ENCODE measurements at places on chromosomes 12 and 14.
A peak's percentile ranks its signal among the peaks of the same experiment; 100 is the strongest.

DNA sequence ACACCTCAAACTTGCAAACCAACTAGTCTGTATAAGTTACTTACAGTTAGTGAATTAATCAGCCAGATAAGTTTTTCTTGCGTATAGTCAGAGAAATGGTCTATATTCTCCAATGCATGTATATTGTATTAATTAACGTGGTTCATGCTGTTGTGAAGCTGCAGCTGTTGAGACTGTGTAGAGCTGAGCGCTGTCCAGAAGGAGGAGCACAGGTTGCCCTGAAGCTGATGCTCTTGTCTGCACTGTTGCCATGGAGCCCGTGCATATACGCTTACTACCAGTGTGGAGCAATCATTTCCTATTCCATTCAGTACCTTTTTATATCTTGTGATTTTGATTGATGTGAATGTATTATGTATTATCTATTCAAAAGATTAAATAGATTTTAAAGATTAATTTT, 74.3 kb upstream of the ARID2 start:
- peak; percentile 51 for DNase-seq

- DNase-seq, result no peak
Observed at GRCh38 chr12:118377021-118377883, 897 bp downstream of the SUDS3 start.

GRCh38 chr12:107513636-107514400, 171.8 kb upstream of the PWP1 start:
- no peak for DNase-seq

DNA sequence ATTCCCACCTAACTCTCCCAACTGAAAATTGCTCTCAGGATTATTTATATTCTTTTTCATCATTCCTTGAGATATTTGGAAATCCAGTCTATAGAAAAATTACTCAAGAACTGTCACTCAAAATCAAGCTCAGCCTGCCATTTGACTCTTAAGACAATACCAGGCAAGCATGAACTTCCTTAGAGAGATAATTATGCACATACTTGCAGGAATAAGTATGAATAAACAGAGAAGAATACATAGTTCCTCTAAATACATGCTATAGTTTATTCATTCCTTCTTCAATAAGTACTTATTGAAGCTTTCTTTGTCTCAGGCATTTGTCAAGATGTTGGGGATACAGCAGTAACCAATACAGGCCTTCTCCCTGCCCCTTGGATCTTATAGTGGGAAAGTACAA, 154.1 kb downstream of the SRGAP1 start:
- DNase-seq, result no peak

GRCh38 chr12:69765515-69765914, 26.9 kb downstream of the RAB3IP start:
- no peak for DNase-seq

- no peak for DNase-seq
Observed at GRCh38 chr14:56648508-56649301, 69.1 kb downstream of the TMEM260 start.

DNA sequence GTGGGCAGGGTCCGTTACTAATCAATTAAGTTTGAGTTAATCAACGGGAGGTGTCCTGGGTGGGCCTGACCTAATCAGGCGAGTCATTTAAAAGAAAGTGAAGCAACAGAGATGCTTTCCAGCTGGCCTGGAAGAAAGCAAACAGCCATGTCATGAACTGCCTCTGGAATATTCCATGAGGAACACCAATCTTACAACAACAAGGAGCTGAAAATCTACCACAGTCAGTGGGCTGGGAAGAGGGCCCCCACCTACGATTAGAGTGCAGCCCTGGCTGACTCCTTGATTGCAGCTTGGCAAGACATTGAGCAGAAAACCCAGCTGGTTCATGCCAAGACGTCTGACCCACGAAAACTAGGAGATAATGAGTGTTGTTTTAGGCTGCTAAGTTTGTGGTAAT, 56.2 kb downstream of the SSPN start:
- no peak for DNase-seq

DNA sequence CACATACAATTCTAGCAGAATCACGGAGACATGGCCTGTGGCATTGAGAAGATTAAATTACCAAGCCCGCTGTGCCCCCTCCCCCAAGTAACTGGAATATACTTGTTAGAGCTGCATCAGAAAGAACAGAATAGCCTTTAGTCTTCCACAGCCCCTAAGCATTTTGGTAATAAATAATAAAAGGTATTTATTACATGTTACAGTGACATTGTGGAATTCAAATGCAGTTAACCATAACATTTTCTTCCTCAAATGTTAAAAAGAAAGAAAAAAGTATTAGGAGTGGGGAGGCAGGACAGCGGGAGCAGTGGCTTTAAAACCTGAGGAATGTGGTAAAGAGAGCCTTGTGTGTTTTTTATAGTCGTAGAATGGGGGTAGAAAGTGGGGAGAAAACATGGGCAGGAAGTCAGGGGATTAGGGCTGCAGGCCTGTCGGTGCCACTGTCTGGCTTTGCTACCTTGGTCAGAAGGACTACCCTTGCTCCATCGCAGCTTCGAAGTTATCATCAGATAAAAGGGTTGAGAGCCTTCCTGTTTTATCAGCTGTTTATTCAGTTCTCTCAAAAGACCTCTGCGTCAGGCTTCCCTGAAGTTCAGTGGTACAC, 255.9 kb downstream of the MSRB3 start:
- no peak for DNase-seq

GRCh38 chr14:31921721-31922120, 155.4 kb upstream of the ARHGAP5 start:
- no peak for DNase-seq

- no peak for DNase-seq
Observed at GRCh38 chr14:52268279-52269061, 972 bp downstream of the PTGDR start.

DNA sequence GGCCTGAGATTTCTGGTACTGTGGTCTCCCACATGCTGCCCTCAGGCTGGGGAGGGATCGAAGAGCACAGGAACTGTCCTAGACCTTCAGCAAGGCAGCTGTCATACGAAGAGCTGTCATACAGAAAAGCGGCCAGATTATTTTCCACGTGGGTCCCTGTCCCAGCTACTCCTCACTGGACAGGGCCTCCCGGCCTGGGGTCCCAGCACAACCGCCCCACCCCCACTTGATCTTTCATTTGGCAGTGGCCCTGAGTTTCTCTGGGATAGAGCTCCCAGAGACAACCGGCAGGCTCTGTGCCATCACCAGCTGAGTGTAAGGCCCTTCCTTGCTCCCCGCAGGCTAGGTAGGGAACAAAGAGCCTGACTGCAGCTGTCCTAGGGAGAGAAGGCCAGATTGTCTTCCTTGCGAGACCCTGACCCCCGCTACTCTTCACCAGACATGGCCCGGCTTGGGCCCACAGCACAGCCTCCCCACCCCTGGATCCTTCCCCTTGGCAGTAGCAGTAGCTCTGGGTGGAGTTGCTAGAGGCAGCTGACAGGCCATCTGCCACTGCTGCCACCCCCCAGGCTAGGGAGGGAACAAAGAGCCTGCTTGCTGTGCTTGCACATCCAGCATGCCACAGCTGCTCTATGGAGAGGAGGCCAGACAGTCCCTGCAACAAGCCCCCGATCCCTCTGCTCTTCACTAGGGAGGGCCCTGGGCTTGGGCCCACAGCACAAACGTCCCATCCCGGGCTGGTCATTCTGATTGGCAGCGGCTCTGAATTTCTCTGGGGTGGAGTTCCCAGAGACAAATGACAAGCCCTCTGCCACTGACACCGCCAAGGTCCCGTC, 3.1 kb upstream of the OR4N2 start:
- no peak for DNase-seq

DNA sequence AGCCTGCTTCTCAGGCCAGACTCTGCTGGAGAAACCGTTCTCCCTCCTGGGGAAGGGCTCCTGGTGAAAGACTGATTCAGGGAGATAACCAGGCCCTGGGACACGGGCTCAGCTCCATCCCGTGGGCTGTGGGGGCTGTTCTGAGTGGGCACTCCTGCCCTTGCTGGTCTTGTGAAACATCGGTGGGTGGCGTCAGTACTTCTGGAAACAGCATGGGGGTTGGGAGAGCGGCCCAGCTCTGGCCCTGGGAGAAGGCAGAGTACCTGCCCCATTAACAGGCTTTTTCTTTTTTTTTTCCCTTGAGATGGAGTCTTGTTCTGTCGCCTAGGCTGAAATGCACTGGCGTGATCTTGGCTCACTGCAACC, 786 bp downstream of the SLC25A47 start:
- DNase-seq, result no peak

DNA sequence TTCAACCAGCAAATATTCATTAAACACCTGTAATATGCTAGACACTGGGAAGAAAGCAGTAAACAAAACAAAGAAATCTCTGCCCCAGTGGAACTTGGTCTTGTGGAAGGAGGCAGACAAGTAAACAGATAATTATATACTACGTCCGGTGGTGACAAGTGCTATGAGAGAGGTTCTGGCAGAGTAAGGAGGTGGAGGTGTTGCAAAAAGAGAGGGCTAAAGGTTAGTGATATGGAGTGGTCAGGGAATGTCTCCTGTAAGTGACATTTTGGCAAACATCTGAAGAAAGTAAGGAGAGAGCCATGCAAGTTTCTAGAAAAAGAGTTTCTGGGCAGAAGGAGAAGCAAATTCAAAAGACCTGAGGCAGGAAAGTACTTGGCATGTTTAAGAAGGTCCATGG, 73.4 kb downstream of the RIC8B start:
- DNase-seq, result no peak

DNA sequence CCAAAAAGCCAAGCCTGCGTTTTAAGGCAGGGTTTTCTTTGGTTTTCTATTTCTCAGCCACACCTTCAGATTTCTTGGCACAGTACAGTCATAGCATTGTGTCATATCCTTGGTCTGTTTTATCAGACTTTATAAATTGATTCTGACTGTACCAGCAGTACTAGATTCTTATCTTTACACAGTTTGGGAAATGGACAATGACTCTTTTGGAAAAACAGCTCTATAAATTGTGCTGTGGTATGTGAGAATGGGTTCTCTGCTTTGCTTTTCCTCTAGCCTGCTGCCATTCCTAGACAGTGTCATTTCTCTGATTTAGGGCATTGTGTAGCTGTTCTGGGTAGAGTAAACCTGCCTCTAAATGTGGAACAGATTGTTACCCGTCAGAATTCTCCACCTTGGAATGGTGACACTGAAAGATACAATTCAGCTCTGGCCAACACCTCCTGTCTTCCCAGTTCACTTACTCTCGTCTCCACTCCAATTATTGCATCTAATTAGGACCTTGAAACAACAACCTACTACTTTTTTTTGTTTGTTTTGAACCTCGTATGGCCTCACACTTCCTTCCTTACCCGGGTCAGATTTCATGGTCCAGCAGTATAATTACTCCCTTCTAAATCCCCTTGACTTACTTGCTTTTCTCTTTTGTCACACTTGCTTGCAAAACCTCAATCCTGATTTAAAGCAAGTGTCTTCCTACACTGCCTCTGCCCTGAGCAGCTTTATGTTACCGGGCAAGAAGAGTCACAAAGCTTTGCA, 226.3 kb downstream of the ERC1 start:
- no peak for DNase-seq

DNA sequence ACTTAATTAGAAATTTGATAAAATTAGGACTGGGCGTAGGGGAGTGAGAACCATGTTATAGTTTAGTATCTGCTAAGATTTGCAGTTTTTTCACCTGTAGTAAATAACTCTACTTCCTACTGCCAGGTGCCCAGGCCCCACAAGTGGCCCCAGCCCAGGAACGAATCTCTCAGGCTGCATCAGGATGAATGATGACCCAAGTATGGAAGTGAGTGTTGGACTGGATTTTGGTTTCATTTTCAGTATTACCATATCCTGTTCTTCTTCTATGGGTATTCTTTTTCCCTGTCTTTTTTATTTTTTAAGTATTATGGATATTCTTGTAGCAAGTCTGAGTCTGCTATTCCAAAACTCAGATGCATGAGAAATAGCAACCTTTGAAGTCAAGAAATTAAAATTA, 120.3 kb upstream of the BCAT1 start:
- DNase-seq, result no peak

GRCh38 chr14:104313674-104314073, 175.3 kb downstream of the KIF26A start:
- no peak for DNase-seq

DNA sequence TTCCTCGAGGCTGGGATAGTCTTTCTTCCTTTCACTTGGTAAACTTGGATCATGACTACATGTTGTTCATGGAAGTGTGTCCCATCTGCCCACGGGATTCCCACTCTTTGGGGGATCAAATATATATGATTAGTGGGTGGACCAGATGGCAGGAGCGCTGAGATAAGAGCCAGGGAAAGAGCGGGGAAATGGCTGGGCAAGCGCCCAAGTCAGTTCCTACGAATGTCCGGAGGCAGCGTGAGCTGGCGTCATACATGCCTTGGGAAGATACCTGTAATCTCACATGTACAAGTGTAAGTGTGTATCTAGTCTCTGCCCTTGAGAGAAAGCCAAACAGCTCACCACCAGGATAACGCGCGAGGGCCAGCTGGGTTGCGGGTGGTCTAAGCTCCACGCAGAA, 62.3 kb downstream of the FZD10 start:
- DNase-seq, result no peak

GRCh38 chr12:13179211-13180074, 17.1 kb upstream of the EMP1 start:
- peak; percentile 58 for DNase-seq

DNA sequence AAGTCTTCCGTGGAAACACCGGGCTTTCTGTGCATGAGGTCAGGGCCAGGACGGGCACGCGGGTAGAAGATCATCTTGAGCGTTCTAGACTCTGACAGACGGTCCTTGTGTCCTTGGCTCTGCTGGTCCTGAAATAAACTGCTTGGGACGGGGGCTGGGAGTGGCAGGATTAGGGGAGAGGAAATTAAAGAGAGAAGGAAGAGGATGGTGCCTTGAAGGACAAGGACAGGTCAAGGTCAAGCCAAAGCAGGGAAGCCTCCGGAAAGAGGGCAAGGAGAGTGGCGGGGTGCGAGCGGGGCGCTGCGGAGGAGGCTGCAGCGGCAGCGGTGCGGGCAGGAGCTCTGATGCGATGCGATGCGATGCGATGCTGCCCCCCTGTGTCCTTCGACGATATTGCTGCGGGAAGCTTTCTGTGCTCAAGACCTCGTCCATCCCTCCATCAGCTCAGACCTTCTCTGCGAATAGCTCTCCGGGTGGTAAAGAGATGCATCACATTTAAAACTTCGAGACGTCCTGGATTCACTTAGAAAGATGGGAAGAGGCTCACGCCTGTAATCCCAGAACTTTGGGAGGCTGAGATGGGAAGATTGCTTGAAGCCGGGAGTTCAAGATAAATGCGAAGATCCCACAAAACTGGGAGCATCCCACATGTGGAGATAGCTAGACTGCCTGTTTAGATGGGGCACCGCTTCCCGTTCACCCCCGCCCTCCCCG, 110.1 kb upstream of the TMEM132D start:
- DNase-seq, result peak; percentile 24

- DNase-seq, result no peak
Observed at GRCh38 chr12:125685915-125686314, 620.7 kb downstream of the AACS start.

- DNase-seq, result no peak
Observed at GRCh38 chr14:102262929-102263462, 42.0 kb downstream of the MOK start.

DNA sequence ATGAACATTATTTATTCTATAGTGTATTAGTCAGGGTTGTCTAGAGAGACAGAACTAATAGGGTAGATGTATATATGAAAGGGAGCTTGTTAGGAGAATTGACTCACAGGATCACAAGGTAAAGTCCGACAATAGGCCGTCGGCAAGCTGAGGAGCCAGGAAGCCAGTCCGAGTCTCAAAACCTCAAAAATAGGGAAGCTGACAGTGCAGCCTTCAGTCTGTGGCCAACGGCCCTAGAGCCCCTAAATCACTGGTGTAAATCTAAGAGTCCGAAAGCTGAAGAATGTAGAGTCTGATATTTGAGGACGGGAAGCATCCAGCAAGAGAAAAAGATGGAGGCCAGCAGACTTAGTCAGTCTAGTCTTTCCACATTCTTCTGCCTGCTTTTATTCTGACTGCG, 912.2 kb downstream of the FLRT2 start:
- DNase-seq, result no peak

GRCh38 chr14:30312214-30312613, 246.7 kb upstream of the G2E3 start:
- no peak for DNase-seq
